ENCODE measurements at places on chromosomes 2 and 18.

DNA sequence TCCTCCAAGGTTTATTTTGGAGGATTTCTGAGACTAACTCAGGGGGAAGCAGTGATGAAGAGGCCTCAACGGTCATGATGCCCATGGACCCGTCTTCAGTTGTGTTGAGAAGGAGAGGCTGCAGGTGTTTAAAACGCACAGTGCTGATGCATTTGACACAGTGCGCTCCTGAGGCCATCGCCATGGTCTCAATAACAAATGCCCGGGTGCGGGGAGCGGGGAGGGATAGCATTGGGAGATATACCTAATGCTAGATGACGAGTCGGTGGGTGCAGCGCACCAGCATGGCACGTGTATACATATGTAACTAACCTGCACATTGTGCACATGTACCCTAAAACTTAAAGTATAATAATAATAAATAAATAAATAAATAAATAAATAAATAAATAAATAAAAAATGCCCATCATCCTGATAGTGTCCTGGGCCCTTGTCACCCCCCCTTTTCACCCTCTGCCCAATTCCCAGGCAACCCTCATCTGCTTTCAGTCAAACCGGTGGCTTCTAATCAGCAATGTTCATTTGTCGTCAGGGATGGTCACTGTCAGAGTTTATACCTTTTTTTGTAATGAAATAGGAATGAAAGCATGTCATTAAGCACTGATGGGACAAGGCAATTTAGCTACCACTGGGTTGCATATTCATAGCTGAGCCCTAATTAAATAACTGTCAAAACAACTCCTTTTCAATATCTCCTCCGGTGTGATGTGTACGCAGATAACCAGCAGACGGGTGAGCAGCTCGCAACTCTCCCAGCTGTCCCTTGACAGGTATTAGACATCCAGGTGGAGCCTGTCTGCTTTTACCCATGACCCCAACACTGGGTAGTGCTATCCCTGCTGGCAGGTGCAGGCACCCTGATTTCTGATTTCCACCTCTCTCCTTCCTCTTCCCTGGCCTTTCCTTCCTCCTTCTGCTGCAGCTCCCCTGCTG lies 95.9 kb downstream of the KCNF1 start:
- DNase-seq, result no peak

- DNase-seq, result no peak
These were observed 497.0 kb upstream of the FSIP2 start for GRCh38 chr2:185241556-185241955.

DNA sequence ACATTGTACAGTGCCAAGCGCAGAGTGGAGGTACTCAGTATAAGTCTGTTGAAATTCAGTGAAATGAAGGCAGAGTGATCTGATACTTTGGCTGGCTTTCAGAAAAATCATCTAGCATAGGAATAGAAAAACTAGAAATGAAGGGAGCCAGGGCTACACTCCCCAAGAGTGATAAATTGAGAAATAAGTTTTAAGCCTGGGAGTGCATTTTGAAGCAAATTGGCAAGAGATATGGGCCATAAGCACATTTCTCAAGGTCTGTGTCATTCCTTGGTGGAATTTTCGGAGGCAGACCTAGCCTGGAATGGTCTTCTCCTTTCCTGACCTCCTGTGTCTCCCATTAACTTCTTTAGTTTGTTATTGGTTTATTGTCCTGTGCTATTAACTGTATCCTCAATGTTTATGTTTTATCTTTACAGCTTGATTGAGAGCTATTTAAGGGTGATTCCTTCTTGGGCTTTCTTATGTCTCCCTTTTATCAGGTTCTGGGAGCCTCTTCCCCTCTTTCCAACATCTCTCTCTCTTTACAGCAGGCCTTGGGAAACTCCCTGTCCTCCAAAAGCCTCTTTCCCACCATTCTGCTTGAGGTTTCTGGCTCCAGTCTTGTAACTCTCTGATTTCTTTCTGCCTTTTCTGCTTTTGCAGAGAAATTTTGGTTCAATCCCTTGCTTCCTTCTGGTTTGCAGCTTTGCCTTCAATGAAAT lies 649.5 kb downstream of the SLC4A3 start:
- no peak for DNase-seq

DNA sequence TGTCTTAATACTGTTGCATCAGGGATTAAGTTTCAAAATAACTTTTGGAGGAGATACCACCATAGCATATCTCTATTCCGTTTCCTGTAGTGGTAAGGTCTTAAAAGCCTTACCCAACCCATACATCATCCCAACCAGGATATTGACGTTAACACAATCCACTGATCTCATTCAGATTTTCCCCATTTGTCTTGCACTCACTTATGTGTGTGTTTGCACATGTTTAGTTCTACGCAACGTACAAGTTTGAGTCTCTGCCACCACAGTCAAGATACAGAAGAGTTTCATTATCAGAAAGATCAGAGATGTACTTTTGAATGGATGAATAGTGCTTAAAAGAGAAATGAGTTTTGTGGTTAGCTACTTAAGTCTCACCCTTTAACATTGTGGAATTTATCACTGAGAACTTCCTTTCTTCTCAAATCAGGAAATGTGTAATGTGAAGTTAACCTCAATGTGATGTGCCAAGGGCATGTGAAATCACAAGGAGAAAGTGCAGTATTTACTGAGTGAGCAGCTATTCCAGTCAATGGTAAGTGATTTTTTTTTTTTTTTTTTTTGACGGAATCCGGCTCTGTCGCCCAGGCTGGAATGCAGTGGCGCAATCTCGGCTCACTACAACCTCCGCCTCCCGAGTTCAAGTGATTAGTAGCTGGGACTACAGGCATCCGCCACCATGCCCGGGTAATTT lies 69.2 kb upstream of the EPHA4 start:
- DNase-seq, result no peak

- DNase-seq, result no peak
These were observed 17.7 kb downstream of the PRKAG3 start for GRCh38 chr2:218813771-218814460.

DNA sequence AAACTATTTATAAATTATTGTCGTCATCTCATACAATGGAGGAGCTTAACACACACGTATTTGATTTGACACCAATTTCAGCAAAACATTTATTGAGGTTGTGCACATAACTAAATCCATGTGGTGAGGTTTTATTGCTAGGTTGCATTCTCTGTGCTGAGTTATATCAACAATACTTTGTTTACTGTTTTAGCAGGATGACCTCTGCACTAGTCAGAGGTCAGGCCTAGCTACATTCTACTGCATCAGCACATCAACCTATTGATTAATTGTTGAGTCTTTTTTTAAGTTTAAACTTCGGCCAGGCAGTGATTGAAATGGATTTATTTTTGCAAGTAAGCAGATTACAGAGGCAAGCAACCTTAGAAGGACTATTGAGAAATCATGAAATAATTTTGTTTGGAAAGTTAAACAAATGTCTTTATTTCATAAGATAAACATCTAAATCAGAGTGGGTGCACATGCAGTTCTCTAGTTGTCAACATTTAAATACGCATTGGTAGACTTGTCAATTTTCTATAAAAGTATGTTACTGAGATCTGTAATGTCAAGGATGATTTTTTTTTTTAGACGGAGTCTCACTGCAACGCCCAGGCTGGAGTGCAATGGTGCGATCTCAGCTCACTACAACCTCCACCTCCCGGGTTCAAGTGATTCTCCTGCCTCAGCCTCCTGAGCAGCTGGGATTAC lies 75.2 kb upstream of the CD28 start:
- DNase-seq, result no peak

- DNase-seq, result no peak
These were observed 68.9 kb upstream of the LTBP1 start for GRCh38 chr2:32877587-32878510.

- peak; percentile 10 for DNase-seq
These were observed 24.7 kb upstream of the PNPT1 start for GRCh38 chr2:55718165-55719008.

GRCh38 chr2:9565436-9566153 lies 10.0 kb upstream of the ADAM17 start:
- DNase-seq, result no peak

Data from GM06990 (cell line).